ENCODE measurements at places on chromosomes 7 and 10. TPM values are rescaled to one million over a fixed set of nuclear protein-coding genes. Genes with fewer than 3 reads are reported as not detected.

DNA sequence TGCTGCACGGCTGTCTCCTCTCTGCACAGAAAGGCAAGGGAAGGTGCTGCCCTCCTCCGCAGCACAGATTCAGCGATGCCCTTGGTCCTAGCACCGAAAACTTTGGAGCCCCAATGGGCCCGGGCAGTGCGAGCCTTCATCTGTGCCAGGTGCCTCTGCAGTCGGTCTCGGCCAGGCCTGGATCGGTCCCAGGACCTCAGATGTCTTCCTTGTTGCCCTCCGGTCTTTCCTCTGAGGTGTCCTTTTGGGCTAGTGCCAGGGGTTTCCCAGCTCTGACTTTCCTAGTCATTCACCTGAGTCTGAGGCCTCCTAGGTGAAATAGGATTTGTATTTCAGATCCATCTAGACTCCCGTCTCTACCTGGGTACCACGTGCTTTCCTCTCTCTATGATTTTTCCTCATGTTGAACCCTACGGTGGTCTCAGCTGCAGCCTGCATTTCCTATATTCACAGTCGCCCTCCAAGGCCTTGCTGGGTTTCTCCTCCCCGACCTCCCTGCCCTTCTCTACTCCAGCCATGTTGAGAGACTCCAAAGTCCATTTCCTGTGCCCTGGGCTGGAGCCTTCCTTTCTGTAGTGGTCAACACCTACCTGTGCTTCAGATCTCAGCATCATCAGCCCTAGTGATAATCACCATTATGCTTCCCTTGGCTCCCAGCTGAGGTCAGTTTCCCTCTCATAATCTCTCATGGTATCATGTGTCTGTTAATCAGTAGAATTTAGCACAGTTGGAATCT, 92.0 kb upstream of the PRSS58 start:
- DNase-seq, result no peak

GRCh38 chr7:33946094-33946699, 40.9 kb downstream of the BMPER start:
- DNase-seq, result no peak

Gene LIPM
- not detected for total RNA-seq

Gene OR2A1
- total RNA-seq, result not detected

Gene GRID2IP
- 0.51 TPM for total RNA-seq

Gene RTKN2
- total RNA-seq, result 1.6 TPM

DNA sequence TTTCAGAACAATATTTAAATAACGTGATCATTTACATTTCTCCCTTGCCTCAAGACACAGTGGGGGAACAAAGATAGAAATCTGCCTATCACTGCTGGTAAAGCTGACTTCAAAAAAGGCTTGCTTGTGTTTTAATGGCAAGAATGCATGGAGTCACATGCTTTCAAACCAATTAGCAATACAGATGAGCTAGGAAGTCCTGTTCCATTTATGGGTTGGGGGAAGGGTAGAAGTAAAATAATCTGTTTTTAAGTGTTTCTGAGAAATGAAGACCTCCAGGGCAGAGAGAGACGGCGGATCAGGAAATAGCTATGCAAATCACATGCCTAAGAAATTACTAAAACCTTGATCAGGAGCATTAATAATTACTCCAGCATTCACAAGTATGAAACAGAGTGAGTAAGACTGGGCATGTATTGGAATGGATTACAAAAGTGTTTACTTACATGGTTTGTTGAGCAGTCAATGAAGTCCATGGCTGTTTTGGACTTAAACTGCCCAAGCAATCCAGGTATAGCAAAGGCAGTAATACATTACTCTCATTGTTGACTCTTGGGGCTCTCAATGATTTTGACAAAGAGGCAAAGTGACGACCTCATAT, 142.0 kb downstream of the ARID5B start:
- DNase-seq, result no peak

- peak; percentile 82 for DNase-seq
Measured at GRCh38 chr10:73810735-73811465, 498 bp downstream of the NDST2 start.

- no peak for DNase-seq
Measured at GRCh38 chr10:17240096-17240495, 12.1 kb downstream of the VIM start.

GRCh38 chr7:80273327-80273726, 138.7 kb downstream of the GNAI1 start:
- DNase-seq, result no peak

GRCh38 chr7:101550641-101551541, 78.2 kb downstream of the MYL10 start:
- peak; percentile 37 for DNase-seq

DNA sequence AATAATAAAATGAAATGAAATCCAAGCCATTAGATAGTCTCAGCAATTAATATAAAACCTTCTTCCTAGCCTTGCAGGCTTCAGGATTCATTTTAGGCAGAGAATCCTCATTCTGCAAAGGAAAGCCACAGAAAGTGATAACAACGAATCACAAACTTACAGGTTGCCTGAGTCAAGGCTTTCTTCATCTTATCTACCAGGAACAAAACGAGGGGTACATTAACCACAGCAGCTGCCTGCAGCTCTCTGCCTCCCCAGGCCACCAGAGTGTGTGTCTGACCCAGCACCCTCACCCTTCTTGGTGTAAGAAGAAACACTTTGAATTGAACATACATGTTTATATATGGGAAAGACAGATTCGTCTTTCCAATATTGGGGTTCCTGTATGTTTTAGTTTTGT, 12.5 kb upstream of the TNS3 start:
- DNase-seq, result no peak

DNA sequence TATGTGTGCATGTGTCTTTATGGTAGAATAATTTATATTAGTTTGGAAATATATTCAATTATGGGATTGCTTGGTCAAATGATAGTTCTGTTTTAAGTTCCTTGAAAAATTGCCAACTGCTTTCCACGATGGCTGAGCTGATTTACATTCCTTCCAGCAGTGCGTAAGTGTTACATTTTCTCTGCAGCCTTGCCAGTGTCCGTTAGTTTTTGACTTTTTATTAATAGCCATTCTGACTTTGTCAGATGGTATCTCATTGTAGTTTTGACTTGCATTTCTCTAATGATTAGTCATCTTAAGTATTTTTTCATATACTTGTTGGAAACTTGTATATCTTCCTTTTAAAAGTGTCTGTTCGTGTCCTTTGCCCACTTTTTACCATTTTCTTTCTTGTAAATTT, 434.2 kb upstream of the POT1 start:
- DNase-seq, result no peak

Gene CTTNBP2
- not detected for total RNA-seq

- no peak for DNase-seq
Measured at GRCh38 chr10:1217237-1217587, 161.0 kb downstream of the WDR37 start.

DNA sequence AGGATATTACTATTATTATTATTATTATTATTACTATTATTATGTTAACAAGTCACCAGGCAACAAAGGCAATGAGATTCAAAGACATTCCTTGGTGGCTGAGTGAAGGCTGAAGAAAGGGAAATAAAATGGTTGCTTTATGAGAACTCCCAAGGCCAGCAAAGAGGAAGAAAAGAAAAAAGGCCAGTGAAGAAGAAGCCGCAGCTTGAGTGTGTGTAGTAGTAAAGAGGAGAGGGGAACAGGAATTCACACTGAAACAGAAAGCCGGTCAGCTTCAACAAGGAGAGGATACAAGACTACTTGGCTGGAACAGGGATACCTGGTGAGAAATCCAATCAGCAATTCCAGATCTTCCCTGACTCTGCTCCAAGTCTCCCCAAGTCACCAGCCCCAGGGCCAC, 42.4 kb downstream of the PLXNA4 start:
- no peak for DNase-seq

DNA sequence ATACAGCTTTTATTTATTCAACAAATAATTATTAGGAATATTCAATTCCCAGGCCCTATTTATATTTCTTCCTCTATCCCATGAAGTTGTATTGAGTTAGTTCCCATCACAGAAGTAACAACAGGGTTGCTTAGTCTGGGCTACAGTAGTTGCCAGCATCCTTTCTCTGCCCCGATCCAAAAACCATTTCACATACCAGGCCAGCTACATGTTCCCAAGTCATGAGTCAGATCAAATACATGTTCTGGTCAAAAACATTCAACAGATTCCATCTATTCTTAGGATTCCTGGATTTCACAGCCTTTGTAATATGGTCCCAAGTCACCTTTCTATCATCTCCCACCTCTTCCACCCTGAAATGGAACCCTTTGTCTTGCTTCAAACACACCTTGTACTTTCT, 91.6 kb downstream of the RAB11FIP2 start:
- DNase-seq, result no peak

Gene OR2A12
- total RNA-seq, result not detected

GRCh38 chr7:71313553-71313952, 181.6 kb downstream of the GALNT17 start:
- no peak for DNase-seq

- DNase-seq, result no peak
Measured at GRCh38 chr10:64156166-64156565, 635.0 kb downstream of the REEP3 start.

DNA sequence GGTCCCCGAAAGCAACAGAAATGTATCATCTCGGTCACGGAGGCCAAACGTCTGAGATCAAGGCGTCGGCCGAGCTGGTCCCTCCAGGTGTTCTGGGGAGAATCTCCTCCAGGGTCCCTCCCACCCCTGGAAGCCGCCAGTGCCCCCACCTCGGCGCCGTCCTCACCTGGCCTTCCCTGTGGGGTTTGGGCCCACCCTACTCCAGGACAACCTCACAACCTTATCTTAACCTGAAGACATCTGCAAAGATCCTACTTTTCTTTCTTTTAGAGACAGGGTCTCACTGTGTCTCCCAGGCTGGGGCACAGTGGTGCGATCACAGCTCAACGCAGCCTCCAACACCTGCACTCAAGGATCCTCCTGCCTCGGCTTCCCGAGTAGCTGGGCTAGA, 33.4 kb downstream of the ADAP1 start:
- peak; percentile 40 for DNase-seq

GRCh38 chr10:92208736-92209135, 82.1 kb downstream of the CPEB3 start:
- DNase-seq, result no peak

GRCh38 chr7:117323305-117323850, 520 bp upstream of the WNT2 start:
- DNase-seq, result no peak

GRCh38 chr7:124919841-124920240, 9.8 kb downstream of the POT1 start:
- DNase-seq, result no peak

DNA sequence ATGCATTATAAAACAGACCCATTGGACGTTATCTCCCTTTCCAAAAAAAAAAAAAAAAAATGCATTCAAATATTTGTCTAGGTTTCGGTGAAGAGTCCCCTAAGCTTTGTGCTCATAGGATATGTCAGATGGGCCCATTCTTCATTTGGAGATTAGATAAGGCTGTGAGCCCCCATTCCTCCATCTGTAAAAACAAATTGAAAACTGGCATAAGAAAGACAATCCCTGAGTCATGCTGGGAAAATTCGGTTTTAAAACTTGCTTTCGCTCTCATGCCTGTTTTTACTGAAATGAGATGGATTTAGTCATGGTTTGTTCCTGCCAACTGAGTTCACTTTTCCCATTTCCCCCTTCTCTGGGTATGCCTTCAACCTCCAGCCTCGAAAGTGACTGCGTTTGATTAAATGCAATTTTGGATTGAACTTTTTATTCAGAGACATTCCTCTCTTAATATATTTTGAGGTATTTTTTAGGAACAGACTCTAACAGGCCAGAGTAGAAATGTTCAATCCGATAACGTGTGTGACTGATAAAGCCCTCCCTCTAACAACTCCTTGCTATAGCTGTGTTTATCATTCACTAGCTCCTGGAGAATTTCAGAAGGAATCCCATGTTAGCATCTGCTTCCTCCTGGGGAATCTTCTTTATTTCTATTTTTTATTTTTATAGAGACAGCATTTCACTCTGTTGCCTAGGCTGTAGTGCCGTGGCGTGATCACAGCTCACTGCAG, 190.9 kb upstream of the LYZL2 start:
- DNase-seq, result no peak

GRCh38 chr10:48842231-48842630, 97.4 kb downstream of the LRRC18 start:
- DNase-seq, result no peak

DNA sequence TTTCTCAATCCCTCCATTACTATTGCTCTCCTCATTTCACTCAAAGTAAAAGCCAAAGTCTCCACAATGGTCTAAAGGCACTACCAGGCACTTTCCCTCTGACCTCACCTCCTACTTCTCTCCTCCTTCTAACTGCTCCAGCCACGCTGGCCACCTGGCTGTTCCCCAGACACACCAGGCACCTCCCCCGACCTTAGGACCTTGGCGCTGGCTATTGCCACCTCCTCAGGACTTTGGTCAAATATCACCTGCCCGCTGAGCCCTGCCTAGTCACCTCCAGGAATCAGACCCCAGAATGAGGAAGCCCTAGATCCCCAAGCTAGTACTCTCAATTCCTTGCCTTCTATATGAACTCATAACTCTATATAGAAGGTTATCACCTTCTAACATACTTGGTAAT, 66.2 kb upstream of the STEAP1B start:
- DNase-seq, result no peak

DNA sequence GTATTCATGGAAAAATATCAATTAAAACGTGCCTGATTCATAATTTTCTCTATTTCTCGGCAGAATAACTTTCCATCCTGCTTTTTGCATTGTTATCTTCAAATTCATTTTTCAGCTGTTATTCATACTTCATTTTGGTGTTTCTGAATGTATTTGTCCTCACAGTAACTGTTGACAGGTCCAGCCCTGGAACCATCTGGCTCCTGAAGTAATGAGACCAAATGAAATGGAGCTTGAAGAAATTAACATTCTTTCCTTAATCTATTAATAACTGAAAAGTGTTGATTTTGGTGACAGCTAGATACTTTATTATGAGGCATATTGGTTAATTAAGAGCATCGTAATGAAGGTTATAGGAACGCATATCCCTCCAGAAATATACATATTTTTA, 257.0 kb upstream of the MINDY3 start:
- no peak for DNase-seq

GRCh38 chr10:26367771-26368170, 70.4 kb upstream of the APBB1IP start:
- DNase-seq, result peak; percentile 6

Gene ABCB1
- total RNA-seq, result 22.2 TPM

- DNase-seq, result no peak
Measured at GRCh38 chr7:133646472-133647315, 393.8 kb downstream of the EXOC4 start.

- DNase-seq, result no peak
Measured at GRCh38 chr7:51025668-51026067, 243.0 kb upstream of the GRB10 start.

DNA sequence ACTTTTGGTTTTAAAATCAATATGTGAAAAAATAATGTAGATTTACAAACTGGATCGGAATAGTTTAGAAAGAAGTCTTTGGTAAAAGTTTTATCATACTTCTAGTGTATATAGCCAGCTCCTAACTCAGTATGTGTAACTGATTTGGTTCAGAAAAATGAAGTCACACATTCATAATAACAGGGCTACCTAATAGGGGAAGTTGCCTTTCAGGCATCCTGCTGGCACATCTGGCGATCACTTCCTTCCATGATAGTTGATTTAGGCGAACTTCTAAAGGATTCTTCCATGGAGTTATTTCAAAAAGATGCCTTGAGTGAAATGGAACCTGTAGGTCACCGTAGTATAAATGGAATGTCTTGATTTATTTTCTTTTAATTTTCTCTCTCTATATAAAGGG, 69.1 kb downstream of the SHH start:
- DNase-seq, result no peak

All from CD8-positive, alpha-beta memory T cell (primary cell).